Smooth muscle cell of trachea (primary cell): ENCODE measurements at places on chromosomes 2 and 18. TPM values are rescaled to one million over a fixed set of nuclear protein-coding genes. Genes with fewer than 3 reads are reported as not detected.

Gene PPP1R1C
- total RNA-seq, result 0.33 and 2.2 TPM in 2 replicates

Gene UPP2
- total RNA-seq, result under 0.01 TPM in 1 of 2 replicates, not detected in the other

Gene BBS5
- 7.6 and 10.4 TPM in 2 replicates for total RNA-seq

Gene PCARE
- not detected in 2 replicates for total RNA-seq

Gene CYTIP
- not detected in 2 replicates for total RNA-seq

Gene RNF125
- 1.2 and 1.5 TPM in 2 replicates for total RNA-seq

Gene ZAP70
- not detected in 2 replicates for total RNA-seq

Gene FASTKD2
- 46.6 and 55.6 TPM in 2 replicates for total RNA-seq

Gene ATOH8
- 22.4 and 55.9 TPM in 2 replicates for total RNA-seq

Gene VIT
- total RNA-seq, result 1.2 and 2.3 TPM in 2 replicates

Gene RBM44
- 0.17 and 0.58 TPM in 2 replicates for total RNA-seq

Gene COLEC12
- 122 and 177 TPM in 2 replicates for total RNA-seq

Gene TGFA
- 0.73 TPM in 1 of 2 replicates, not detected in the other for total RNA-seq

Gene TLX2
- total RNA-seq, result 0.58 and 0.83 TPM in 2 replicates

Gene SKOR2
- not detected in 2 replicates for total RNA-seq

Gene SP9
- total RNA-seq, result not detected in 2 replicates

Gene PLEK
- total RNA-seq, result under 0.01 TPM in 1 of 2 replicates, not detected in the other

Gene CPLX4
- total RNA-seq, result not detected in 2 replicates

Gene WNT10A
- total RNA-seq, result not detected in 2 replicates

Gene TRIM43
- total RNA-seq, result not detected in 2 replicates

Gene C1D
- total RNA-seq, result 17.5 and 23.9 TPM in 2 replicates

Gene ACMSD
- total RNA-seq, result not detected in 2 replicates

Gene PLGLB1
- 1.5 and 2.0 TPM in 2 replicates for total RNA-seq

Gene HOXD3
- 0.29 TPM in 1 of 2 replicates, not detected in the other for total RNA-seq

Gene PPIL3
- total RNA-seq, result 51.9 and 57.6 TPM in 2 replicates

Gene DPP10
- total RNA-seq, result not detected in 2 replicates

Gene MRPL44
- total RNA-seq, result 26.3 and 33.9 TPM in 2 replicates

Gene RFTN2
- total RNA-seq, result 3.6 and 4.0 TPM in 2 replicates

Gene TDRD15
- total RNA-seq, result not detected in 2 replicates
